ENCODE measurements at places on chromosomes 7 and 10.
A peak's percentile ranks its signal among the peaks of the same experiment; 100 is the strongest.

- no peak for DNase-seq
Observed at GRCh38 chr10:86889997-86890396, 67.4 kb downstream of the MMRN2 start.

GRCh38 chr10:95697429-95697828 is 3.7 kb upstream of the TCTN3 start:
- DNase-seq = no peak

- DNase-seq = no peak
Observed at GRCh38 chr7:144438759-144439158, 35.3 kb upstream of the NOBOX start.

GRCh38 chr7:23168111-23168885 is 13.6 kb upstream of the NUP42 start:
- DNase-seq = no peak

DNA sequence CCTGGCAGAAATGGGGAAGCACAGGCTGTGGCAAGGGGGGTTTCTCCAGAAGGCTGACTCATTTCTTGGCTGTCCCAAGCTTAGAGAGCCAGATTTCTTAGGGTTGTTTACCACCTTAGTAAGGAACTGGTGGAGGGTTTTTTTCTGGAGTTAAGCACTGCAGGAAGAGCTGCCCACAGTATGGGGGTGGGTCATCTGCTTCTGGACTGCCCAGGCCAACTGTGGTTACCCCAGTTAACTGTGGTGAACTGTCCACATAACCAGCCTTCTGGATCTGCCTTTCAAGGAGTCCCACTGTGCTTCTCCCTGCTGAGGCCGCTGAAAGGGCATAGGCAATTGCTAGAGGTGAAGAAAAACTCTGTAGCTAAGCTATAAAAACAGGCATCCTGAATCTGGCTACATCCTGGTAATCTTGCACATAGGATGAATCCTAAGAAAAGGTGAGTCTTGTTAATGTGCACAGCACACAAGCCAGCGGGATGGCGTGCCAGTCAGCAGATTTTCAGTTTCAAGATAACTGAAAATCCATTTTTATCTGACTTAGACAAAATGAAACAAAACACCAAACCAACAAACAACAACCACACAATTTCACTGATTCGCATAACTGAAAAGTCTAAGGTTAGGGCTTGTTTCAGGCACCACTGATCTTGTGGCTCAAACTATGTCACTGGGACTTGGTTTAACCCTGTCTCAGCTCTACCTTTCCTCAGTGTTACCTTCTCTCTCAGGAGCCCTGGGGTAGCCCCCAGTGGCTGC is 21.6 kb upstream of the TSPAN33 start:
- no peak for DNase-seq

- DNase-seq = no peak
Observed at GRCh38 chr10:102727037-102727818, 12.8 kb downstream of the SFXN2 start.

DNA sequence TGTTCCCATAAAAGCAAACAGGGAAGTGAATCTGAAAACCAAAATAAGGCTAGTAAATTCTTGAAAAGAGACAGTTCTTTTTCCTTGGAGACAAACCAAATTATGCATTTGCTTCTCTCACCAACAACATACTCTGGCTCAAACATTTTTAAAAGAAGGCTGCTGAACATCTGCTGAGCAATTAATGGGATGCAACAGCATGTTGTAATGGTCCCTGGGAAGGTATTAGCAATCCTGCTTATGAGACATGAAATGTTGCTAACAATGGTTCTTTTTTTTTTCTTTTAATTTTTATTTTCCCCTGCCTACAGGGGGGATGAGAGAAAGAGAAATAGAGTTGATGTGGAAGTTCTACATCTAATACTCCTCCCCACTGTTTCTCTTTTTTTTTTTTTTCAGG is 572.1 kb downstream of the SORCS1 start:
- no peak for DNase-seq

- no peak for DNase-seq
Observed at GRCh38 chr10:91745090-91745831, 53.0 kb upstream of the TNKS2 start.

GRCh38 chr10:132163278-132163765 is 23.4 kb upstream of the DPYSL4 start:
- peak; percentile 54 for DNase-seq

GRCh38 chr10:112790030-112790429 is 160.0 kb upstream of the TCF7L2 start:
- DNase-seq = no peak

GRCh38 chr10:132201111-132201969 is 14.6 kb downstream of the DPYSL4 start:
- DNase-seq = no peak

GRCh38 chr10:114571316-114571999 is 86.6 kb downstream of the ABLIM1 start:
- no peak for DNase-seq

DNA sequence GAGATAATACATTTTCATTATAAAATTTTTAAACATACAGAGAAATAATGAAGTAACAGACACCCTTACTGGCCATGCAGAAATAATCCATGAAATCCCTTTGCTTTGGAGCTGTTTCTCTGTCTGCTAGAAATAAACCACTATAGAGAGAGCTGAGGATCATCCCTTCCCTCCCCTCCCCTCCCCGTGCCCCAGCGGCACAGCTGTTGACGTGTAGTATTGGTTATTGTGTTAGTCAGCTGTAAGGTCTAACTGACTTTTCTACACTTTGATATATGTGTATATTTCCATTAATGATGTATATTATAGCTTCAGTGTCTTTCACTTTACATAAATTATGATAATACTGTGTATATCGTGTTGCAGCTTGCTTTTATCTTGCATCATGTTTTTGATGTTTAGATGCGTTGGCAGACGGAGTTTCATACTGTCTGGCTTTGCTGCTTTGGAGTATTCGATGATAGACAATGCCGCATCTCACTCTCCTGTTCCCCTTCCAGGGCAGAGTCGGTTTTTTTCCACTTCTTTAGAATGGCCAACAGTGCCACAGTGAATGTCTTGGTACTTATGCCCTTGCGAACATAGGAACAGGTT is 27.4 kb upstream of the GRID1 start:
- no peak for DNase-seq

GRCh38 chr10:31126593-31126992 is 94.9 kb upstream of the ZNF438 start:
- DNase-seq = no peak

DNA sequence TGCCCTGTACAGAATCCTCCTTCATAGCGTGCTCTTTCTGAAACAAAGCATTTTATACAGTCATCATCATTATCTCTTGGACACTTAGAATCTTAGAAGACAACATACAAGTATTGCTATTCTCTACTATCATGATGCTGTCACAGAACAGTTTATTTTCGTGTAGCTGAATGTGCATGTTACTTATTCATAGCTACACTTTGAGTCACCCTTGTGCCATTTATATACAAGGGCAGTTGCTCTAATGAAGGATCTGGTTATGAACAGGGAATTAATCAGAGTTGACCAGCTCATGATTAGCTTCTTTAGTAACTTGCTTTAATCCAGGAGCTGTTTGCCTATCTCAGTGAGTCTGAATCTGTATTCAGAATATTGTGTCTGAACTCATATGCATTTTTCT is 11.2 kb downstream of the CASP2 start:
- DNase-seq = no peak

GRCh38 chr7:103009466-103010185 is 65.0 kb downstream of the FBXL13 start:
- DNase-seq = no peak
